ENCODE measurements at places on chromosomes 7 and 10. TPM values are rescaled to one million over a fixed set of nuclear protein-coding genes. Genes with fewer than 3 reads are reported as not detected.

DNA sequence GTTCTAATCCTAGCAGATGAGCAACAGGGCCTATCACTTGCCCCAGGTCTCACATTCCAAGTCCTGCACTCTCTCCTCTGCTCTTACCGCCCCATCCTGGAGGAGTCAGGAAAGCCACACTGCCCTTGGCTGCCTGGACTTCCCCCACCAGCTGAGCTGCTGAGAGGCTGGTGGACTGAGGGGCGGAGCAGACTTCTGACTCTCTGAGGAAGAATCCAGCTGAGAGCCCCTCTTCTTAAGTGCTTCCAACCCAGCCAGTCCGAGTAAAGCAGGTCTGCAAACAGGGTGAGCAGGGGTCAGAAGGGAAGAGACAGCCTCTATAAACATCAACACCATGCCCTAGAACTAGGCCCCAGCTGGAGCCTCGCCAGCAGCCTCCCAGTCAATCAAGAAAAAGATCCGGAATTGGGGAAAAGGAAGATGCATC is 92.4 kb upstream of the TMEM72 start:
- no peak for DNase-seq

GRCh38 chr7:1223196-1223981 is 9.3 kb upstream of the UNCX start:
- DNase-seq: no peak

The NMT2 gene
- 105 TPM for total RNA-seq

DNA sequence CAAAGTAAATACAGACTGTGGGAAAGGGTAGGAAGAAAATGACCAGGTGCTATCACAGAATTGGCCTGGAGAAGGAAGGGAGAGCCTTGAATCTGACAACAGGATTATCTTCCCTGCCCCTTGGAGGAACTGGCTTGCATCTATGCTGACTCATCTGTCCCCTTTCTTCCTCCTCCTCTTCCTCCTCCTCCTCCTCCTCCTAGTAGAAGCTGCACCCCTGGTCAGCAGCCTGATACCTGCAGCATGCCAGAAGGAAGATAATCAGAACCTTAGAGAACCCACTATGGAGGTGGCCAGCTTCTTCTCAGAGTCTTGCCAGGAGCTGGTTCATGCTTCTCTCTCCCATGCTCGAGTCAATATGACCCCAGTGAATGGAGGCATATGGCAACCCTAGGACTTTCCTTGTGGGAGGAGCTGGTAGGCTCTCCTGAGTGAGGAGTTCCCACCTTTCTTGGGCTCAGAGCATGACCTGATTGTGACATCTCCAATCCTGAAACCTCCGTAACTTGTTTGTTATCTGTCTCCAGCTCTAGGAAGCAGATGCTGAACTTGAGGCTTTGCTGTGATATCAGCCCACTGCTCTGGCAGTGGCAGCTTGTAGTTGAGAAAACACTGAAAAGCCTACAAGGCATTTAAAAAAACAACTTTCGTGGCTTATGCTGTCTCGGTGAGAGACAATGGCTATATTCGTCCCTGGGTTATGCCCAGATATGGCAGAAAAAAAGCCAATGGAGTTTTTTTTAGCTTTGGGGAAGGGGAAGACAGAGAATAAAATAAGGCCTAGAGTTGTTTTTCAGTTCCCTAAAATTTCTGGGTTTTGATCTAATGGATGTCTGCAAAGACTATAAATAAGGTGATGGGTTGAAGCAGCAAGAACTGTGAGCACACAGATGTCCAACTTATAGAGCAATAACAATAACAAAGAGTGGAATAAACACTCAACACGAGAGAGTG is 60.6 kb downstream of the CDHR3 start:
- DNase-seq: peak; percentile 32

DNA sequence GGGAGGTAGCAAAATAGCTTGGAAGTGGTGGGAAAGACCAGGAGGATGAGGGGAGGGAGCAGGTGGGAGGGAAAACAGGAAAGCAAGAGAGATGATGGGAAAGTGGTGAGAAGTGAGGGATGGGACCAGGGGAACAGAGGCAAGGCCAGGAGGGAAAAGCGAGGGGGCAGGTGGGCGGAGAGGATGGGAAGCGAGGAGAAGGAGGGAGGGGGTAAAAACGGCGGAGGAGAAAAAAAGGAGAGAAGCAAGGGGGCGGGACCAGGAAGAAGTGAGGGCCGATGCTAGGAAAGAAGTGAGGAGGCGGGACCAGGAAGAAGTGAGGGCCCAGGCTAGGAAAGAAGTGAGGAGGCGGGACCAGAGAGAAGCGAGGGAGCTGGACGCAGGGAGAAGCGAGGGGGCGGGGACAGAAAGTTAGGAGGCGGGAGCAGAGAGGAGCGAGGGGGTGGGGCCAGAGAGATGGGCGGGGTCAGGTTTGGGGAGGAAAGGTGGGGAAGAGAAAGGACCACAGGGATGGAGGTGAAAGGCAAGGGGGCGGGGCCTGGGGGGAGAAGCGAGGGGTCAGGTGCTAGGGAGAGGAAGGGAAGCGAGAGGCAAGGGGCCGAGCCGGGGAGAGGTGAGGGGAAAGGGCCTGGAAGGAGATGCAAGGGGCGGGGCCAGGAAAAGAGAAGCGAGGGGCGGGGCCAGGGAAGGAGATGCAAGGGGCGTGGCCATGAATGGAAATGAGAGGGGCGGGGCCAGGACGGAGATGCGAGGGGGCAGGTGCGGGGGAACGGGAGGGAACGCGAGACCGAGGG is 984 bp downstream of the SMURF1 start:
- peak; percentile 95 for DNase-seq

GRCh38 chr10:77713521-77714280 is 76.1 kb upstream of the KCNMA1 start:
- DNase-seq: no peak

- peak; percentile 71 for DNase-seq
These were observed 2.6 kb upstream of the MYPN start for GRCh38 chr10:68106656-68107055.

GRCh38 chr7:105210721-105211205 is 178.0 kb downstream of the SRPK2 start:
- DNase-seq: no peak

The TFPI2 gene
- total RNA-seq: 6.5 TPM

GRCh38 chr7:82816272-82816671 is 346.4 kb downstream of the PCLO start:
- no peak for DNase-seq

DNA sequence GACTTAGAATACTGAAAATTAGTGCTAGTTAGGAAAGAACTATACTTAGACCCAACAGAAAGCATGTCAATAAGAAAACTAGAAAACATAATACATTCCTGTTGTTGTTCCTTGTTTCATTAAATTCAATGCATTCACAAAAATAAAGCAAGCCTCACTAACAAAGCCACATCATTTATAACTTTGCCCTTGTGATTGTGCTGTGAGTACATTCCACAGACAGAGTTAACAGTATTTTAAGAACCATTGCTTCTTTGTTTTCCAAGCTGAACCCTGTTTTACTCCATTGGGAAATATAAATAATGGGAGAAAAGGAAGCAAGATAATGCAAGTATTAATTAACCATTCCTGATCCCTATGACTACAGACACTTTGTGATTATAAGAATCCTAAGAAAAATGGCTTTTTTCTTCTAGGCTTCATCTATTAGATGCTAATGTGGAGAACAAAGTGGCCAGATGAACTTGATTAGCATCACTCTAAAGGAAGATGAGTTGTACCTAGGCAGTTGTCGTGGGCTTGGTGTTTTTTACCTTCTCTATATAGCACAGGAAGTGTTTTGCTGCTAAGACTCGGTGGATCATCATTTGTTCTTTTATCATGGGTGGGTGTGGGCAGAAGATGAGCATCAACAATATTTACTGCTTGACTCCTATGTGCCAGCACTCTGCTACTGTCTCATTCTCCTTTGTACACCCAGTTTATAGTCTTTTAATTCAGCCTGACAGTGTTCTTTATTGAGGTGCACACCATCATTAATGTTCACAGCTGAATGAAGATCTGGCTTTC is 34.2 kb upstream of the ZNRF2 start:
- no peak for DNase-seq

DNA sequence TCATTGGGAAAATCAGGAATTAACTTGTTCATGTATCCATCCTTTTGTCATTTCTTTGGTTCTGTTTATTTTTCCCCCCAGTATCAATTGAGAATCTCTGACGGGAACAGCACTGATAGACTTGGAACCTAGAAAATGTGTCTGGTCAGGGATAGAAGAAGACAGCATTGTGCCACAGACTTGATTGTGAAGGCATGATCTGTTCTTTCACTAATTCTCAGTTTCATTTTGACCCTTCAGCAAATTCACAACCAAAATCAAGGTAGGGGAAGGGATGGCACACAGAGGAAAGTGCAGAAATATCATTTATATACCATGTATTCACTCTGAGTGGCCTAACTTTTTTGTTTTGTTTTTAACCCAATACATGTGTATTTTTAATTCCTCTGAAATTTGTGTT is 106.8 kb downstream of the WNT2 start:
- no peak for DNase-seq

The VGF gene
- total RNA-seq: 1.0 TPM

GRCh38 chr7:22146961-22147512 is 201.3 kb upstream of the CDCA7L start:
- no peak for DNase-seq

DNA sequence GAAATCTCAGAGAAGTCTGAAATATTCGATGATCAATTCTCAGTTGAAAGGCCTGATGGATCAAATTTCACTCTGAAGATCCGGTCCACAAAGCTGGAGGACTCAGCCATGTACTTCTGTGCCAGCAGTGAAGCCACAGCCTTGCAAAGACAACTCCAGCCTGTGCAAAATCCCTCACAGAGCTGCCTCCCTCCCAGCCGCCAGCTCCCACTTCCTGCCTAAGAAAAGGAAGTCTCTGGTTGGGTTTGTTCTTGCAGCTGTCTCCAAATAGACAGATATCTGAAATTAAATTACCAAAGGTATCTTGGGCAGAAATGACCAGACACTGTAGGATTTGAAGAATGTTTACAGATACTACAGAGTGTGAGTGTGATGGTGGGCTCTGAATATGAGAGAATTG is 43.4 kb upstream of the PRSS58 start:
- DNase-seq: no peak

DNA sequence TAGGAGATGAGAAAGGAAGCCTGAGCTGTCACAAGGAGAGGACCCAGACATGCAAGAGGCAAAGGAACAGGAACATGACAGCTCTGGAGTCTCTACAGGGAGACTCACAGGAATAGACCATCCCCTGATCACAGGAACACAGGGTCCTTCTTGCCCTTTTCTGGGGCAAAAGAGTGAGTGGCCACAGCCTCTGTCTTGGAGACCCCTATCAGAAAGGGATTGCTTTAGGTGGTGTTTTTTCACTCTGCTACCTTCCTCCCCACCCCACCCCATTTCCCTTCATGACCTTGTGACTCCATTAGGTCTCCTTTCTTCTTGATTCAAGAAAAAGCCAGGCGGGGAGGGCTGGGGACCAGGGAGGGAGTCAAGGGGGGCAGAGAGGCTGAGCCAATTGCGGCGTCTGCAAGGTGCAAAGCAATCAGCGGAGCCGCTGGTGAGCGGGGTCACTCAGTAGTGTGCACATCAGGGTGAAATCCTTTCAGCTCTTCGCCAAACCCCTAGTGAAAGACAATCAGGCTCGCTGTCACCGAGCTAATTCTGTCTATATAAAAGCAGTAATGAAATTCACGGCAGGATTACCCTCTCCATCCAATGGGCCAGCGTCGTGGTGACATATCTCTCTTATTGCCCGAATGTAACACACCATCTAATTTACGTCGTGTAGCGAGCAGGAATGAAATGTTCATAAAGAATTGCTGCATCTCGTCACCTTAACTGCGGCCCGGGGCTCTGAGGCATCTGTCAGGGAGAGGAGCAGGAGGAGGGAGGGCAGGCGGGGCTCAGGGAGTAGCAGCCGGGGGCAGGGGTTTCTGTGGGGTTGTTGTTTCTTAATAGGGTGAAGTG is 31.5 kb upstream of the BTRC start:
- no peak for DNase-seq

The CFAP46 gene
- total RNA-seq: 1.4 TPM

The AQP1 gene
- total RNA-seq: 25.9 TPM

All from A172 (cell line).